ENCODE measurements at places on chromosomes 16 and 17. TPM values are rescaled to one million over a fixed set of nuclear protein-coding genes. Genes with fewer than 3 reads are reported as not detected.

ATP6V0D1 gene
- polyA plus RNA-seq: 120 TPM

DNAJC7 gene
- polyA plus RNA-seq: 79.4 TPM

LGALS9 gene
- polyA plus RNA-seq: 74.6 TPM

- DNase-seq: no peak
These were observed 68.2 kb downstream of the AP2B1 start for GRCh38 chr17:35655303-35655702.

SPNS3 gene
- 8.1 TPM for polyA plus RNA-seq

RGS11 gene
- 11.1 TPM for polyA plus RNA-seq

GPR142 gene
- not detected for polyA plus RNA-seq

GRCh38 chr17:8680466-8681169 lies 50.1 kb upstream of the MYH10 start:
- no peak for DNase-seq

DNA sequence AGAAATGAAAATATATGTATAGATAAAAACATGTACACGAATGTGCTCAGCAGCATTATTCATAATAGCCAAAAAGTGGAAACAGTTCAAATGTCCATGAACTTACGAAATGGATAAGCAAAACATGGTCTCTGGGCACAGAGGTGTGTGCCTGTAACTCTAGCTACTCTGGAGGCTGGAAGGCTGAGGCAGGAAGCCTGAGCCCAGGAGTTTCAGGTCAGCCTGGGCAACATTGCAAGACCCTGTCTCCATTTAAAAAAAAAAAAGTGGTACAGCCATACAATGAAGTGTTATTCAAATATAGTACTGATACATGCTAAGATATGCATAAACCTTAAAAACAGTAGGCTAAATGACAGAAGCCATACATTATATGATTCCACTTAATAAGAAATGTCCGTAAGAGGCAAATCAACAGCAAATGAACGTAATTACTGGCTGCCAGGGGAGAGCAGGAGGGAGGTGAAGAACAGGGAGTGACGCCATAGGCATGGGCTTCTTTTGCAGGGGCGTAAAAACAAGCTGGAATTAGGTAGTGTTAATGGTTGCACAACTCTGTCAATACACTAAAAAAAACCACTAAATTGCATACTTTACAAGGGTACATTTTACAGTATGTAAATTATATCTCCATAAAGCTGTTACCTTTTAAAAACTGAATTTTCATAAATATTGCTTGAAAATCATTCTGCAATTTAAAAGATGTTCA lies 87.2 kb upstream of the PLEKHM1 start:
- no peak for DNase-seq

RTN4RL1 gene
- polyA plus RNA-seq: not detected

HLF gene
- 0.67 TPM for polyA plus RNA-seq

- DNase-seq: no peak
These were observed 30.0 kb downstream of the FOXL1 start for GRCh38 chr16:86608301-86608747.

- DNase-seq: peak; percentile 53
These were observed 700 bp downstream of the TLCD2 start for GRCh38 chr17:1709403-1709951.

DNA sequence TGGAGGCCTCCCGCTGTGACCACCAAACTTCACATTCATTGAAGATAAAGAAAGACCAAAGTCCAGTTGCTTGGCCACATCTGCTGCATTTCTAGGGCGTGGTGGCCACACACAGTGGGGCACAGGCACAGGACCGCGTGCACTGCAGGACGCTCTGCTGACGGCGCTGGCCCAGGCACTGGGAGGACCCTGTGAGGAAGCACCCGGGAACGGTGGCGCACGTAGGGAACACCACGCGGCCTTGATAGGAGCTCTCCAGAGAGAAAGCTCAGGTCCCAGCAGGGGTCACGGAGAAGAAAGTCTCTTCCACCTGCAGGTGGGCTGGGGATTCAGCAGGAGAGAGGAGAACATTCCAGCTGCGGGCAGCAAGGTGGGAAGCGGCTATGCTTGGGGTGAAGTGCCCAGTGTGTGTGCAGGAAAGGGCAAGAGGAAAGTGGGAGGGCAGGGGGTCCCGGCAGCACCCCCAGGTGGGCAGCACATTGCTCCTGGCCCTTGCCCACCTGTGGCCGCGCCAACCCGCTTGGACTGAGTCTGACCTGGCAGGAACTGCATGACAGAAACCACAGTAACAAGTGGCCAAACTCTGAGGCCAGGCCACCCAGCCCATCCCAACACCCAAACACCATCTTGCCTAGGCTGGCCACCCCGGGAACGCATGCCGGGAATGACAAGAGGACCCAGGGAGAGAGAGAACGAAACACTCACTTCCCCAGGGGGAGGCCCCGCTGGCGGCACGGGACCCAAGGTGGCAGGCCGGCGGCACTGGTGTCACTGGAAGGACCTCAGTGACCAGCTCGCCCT lies 32.8 kb downstream of the TBC1D16 start:
- DNase-seq: peak; percentile 93

CORO6 gene
- 0.67 TPM for polyA plus RNA-seq

- DNase-seq: no peak
These were observed 27.1 kb upstream of the CHMP6 start for GRCh38 chr17:80964544-80964856.

TBC1D3C gene
- polyA plus RNA-seq: not detected

DNA sequence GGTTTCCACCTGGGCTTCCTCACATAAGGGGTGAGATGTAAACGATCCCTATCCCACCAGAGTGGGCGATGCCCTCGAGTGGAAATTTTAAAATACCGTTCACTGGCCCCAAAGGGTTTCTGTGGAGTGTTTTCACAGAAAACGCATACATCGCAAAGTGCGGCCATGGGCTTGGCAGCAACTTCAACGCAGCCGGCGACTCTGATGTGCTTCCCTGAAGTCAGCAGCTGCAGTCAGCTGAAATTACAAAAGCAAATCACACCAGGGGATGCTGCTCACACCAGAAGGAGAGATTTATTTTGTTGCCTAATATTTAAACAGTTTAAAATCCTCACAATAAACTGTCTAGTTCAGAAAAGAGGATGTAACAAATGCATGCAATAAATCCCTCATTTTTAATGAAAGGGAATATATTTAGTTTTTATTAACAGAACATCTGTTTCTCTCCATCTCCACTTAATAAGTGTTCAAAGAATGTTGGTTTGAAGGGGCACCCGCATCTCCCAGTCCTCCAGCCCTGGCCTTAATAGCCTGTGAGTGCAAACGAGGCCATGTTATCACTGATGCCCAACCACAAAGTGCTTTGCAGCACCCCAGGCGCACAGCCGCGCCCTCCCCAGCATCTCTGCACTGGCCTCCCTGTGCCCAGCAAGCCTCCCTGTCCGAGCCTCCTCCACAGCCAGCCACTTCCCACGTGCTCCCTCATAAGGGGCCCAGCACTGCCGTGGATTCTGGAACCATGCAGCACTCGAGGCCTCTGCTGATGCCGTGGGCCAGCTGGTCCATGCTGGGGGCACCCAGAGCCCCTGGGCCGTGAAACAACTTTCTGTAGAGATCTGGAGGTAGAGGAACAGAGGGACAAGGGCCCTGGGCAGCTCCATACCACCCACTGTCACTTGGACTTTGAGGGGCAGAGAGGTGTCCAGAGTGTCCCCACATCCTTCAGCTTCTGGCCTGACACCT lies 17.3 kb upstream of the XYLT2 start:
- no peak for DNase-seq

DNA sequence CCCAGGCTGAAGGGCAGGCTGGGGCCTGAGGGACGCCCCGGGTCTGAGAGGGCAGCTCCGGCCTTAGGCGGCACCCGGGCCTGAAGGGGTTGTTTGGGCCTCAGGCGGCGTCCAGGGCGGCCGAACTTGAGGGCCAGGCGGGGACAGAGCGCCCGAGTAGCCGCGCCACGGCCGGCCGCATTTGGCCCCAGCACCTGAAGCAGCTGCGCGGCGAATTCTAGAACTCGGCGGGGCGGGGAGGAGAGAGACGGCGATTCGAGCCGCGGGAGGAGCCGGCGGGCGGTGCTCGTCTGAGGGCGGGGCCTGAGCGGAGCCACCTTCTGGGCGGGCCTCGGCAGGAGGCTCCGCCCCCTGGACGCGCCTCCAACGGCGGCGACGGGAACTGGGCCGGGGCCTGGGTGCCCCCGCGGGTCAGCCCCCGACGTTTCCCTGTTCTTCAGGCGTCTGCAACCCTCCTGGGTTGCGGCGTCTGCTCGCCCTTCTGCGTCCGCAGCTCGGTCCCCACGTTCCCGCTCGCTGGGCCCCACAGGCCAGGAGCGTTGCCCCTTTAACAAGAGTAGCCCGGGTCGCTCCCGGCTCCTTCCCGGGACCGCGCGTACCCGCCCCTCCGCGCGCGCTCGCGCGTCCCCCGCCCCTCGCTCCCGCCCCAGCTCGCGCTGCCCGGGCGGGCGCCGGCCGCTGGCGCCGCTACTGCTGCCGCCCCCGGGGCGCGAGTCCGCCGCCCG lies at the start of the genes INCA1 and KIF1C:
Gene INCA1, minus strand, starts transcription at position 221 of the 725 bp plus-strand sequence. CDS start 3,085 bp downstream, outside the sequence.
Gene KIF1C, plus strand, starts transcription at position 649 of the 725 bp plus-strand sequence. CDS start 2,297 bp downstream, outside the sequence.
- peak; percentile 97 for DNase-seq

GRCh38 chr17:17183744-17184143 lies 22.4 kb downstream of the PLD6 start:
- DNase-seq: no peak

NPIPA8 gene
- polyA plus RNA-seq: 2.5 TPM

- no peak for DNase-seq
These were observed 23.0 kb downstream of the CARHSP1 start for GRCh38 chr16:8845699-8846298.

DNA sequence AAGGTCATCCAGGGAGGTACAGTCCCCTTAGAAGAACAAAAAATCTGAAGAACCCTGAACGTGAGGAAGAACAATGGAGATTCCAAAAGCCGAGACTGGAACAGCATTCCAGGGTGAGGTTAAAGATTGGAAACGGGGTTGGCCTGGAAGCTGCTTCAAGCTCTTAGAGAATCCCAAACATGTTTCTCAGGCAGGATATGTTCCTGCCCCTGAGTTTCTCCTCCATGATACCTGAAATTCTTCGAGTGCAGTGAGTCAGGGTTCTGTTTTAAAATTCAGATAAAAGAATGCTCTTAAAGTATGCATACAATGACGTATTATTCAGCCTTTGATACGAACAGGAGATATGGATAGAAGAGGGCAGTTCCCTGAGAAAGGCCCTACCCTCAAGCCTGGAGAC lies 293.1 kb downstream of the HS3ST3B1 start:
- DNase-seq: no peak

DNA sequence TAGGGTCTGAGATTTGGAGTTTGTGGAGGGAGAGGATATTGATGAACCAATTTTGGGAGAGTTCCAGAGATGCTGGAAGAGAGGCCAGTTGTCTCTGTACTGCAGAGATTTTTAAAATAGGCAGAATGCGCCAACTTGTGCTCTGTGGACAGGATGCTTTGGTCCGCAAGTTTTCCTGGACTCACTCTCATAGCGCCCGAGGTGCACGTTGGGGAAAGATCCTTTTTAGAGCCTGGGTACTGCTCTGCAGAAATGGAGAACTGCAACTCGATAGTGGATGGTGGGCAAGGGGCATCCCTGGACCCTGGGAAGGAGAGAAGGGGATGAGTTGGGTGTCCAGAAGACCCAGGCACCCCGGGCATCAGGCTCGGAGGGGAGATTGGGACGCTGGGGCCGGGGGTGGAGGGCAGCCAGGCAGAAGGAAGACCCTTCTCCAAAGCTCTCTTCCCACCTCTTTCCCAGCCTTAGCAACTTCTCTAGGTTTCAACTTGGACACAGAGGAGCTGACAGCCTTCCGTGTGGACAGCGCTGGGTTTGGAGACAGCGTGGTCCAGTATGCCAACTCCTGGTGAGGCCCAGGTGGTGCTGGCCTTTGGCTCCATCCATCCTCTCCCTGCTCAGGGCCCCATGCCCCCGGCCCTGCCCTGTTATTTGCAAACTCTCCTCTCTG lies 590 bp downstream of the ITGAX start:
- no peak for DNase-seq

GRCh38 chr17:65742403-65743307 lies 181.2 kb upstream of the AXIN2 start:
- DNase-seq: no peak

DNA sequence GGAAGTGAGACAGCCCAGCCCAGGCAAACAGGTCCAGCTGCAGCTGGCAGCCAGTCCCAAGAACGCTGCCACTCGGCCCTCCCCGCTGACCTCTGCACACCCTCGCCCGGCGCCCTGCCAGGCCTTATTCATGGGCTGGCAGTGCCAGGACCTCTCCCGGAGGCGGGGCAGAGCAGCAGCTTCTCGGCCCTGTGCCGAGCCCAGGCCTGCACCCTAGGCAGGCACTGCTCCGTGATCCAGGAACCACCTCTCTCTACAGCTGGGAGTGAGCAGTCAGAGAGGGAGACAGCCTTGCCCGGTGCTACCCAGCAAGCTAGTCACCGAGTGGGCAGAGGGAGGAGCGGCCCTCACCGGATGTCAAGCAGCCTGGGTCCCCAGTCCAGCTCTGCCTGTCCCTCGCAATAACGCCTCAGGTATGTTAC lies 79.9 kb upstream of the CBX4 start:
- peak; percentile 96 for DNase-seq

PLXDC1 gene
- polyA plus RNA-seq: 3.5 TPM

DNA sequence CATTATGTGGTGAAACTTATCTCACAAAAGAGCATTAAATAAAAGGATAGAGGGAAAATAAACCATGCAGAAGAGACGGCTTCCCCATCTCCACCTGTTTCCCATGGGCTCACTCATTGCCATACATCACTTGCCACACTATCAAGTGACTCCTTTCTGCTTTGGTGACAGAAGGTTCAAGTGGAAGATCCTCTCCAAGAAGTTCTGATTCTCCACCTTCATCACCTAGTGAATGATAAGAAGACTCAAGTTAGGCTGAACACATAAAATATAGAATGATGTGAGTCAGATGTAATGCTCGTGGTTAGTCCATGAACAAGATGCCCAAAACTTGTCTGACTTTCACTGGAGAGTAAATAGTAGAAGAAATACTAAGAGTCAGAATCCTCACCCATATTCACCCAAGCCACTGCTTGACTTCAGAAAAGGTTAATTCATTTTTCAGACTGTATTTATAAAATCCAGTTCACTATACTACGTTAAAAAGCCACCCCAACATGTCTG lies 100.1 kb upstream of the TOB1 start:
- no peak for DNase-seq

SULT1A2 gene
- polyA plus RNA-seq: 228 TPM

MT1G gene
- 428 TPM for polyA plus RNA-seq

GRCh38 chr16:49834531-49835151 lies 21.3 kb downstream of the ZNF423 start:
- peak; percentile 44 for DNase-seq

- DNase-seq: peak; percentile 70
These were observed 1.3 kb downstream of the KIAA0513 start for GRCh38 chr16:85028685-85029407.

UNC45B gene
- polyA plus RNA-seq: not detected

CNGB1 gene
- polyA plus RNA-seq: 1.3 TPM

CCL23 gene
- 1.9 TPM for polyA plus RNA-seq

GRCh38 chr16:17469741-17470181 lies 999 bp downstream of the XYLT1 start:
- DNase-seq: peak; percentile 46

TPSD1 gene
- 0.06 TPM for polyA plus RNA-seq

DNA sequence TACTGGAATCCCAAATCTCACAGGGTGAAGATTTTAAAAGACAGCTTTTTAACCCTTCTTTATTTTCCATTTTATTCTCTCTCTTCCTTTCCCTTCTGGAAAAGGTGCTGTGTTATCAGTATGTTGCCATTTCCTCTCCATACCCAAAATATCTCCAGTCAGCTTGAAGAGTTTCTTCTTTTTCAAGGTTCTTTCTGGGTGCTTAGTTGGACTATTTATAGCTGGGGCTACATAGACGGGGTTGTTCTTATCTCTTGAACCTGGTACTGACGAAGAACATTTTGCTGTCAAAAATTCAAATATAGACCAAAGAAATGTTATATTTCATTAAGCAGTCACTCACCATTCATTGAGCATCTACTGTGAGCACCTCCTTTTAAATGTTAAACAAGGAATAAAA lies 48.6 kb downstream of the IST1 start:
- DNase-seq: no peak

USP31 gene
- 0.89 TPM for polyA plus RNA-seq

LHX1 gene
- polyA plus RNA-seq: not detected

GRCh38 chr16:2142942-2143877 lies 5.2 kb upstream of the RAB26 start:
- no peak for DNase-seq
